Erythroblast (primary cell): ENCODE measurements at places on chromosomes 6 and 20.

GRCh38 chr6:105591053-105591452, 188.2 kb upstream of the PREP start:
- no peak for DNase-seq

GRCh38 chr20:23178806-23179205, 92.7 kb upstream of the CD93 start:
- DNase-seq: peak; percentile 62

DNA sequence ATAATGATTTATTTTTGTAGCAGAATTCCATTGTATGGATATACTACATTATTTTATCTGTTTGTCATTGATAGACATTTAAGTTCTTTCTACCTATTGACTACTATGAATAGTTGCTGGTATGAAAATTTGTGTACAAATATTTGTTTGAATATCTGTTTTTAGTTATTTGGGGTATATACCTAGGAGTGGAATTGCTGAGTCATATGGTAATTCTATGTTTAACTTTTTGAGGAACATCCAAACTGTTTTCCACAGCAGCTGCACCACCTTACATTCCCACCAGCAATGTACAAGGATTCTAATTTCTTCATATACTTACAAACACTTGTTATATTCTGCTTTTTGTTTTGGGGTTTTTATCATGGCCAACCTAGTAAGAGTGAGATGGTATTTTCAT, 56.1 kb upstream of the SDHAF4 start:
- DNase-seq: no peak

DNA sequence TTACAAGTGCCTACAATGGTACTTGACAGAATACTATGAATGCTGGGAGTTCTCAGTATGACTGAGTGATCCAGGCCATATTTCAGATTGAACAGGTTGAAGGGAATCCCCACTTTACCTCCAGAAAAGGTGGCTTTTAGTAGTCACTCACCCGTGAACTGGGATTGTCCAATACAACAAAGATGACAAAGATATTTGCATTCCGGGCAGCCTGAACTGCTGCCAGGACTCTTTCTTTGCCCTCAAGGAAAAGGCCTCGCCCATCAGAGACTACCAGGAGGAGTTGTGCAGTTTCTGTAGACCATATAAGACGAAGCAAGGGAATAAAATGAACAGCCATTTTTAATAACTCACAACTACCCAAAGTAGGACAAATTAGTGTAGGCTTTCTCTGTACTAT, 6.3 kb upstream of the LYRM2 start:
- DNase-seq: no peak

DNA sequence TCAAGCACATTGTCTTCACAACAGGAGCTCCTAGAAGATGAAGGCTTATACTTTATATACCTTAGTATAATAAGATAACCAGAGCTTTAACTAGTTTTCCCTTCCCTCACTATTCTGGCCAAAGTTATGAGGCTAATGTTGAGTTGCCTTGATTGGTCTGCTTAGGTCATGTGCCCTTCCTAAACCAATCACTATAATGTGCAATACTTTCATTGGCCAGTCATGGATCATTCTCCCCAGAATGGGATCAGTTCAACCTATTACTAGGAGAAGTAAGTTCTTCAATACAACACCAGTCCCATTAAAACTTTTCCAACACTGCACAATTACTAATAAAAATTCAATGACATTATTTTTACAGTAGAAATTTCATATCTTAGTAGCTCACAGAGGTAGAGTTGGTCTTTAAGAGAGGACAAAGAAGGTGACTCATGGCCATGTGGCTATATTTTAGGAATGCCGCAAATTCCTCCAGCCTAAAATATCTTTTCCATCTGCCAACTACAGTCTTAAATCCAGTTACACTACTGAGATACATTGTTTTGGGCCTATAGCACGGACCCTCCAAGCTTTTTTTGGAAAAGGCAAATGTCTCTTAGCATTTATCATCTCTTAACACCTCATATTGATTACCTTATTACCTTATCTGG, 12.5 kb upstream of the POU3F2 start:
- DNase-seq: no peak

GRCh38 chr6:15365273-15365687, 119.4 kb downstream of the JARID2 start:
- DNase-seq: peak; percentile 84

DNA sequence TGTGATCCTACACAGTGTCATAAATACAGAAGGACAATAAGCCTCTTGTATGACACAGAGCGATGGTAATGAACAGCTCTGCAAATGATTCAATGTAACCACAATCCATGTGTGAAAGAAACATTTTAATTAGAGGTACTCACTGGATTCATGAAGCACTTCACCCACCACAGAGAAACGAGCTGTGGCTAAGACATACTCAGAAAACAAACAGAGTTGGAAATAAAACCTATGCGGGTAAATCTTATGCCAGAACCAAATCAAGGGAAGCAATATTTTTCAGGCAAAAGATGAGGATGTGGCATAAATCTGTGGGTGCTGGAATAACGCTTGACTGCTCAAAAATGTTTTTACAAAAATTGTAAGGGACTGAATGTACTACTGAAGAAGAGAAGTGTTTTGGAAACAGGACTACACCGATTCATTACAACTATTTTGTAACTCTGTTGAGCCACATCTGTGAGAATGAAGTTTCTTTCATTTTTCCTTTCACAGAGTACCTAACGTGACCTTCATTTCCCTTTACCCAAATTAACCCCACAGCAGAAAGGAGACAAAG, 112.1 kb downstream of the WDR27 start:
- no peak for DNase-seq

GRCh38 chr6:143965503-143966171, 42.4 kb downstream of the PLAGL1 start:
- no peak for DNase-seq

DNA sequence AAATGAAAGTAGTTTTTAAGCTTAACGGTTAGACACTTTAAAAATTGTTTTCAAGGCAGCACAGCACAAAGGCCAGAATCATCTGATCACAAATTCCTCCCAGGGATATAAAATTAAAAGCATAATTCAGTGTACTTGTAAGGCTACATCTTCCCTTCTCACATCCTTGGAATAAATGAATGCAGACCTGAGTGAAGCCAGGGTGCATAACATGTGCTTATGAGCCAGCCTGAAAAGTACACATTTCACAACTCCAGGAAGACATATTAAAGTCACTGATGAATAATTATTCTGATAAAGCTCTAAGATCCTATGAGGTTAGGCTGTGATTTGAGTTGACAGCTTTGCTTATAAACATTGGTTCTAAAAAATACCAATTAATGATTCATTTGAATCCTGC, 163.6 kb downstream of the BTBD9 start:
- no peak for DNase-seq

DNA sequence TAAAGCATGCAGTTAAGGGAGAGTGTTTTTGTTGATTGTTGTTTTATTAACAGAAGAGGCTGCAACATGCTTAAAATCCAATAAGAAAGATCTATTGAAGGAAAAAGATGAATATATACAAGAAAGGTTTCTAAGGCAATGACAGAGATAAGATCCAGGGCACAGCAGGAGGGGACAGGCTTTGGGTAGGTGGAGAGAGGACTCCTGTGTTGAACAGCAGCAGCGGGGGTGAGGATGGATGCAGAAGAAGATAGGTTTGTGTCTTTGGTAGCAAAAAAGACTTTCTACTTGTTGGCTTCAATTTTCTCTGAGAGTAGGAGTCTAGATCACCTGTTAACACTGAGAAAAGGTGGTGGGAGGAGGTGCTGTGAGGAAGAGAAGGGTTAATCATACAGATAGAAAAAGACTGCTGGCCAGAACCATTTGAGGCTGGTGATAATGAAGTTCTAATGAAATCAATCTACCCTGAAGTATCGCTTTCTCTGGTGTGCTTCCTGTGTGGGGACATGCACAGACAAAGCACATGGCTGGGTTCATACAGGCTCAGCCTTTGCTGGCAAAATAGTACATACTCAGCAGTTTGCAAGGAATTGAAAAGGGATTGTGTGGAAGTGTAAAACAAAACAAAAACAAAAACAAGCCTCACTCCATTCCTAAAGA, 17.2 kb upstream of the DST start:
- DNase-seq: no peak

DNA sequence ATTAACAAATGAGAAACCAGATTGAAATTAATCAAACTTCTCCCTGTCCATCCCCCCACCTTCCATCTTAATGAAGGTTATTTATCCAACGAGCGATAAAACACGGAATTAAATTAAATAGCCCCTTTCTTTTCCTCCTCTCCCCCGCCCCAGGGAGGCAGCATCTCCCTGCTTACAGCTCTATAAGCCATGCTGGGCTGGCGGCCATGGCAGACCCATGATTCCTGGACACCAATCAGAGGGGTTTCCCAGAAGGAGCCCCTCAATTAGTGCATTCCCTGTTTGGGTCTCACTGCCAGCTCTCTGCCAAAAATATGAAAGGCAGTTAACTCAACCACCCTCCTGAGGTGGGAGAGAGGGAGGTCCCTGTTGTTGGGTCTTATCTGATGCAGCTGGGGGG, 33.8 kb downstream of the GRM4 start:
- no peak for DNase-seq

DNA sequence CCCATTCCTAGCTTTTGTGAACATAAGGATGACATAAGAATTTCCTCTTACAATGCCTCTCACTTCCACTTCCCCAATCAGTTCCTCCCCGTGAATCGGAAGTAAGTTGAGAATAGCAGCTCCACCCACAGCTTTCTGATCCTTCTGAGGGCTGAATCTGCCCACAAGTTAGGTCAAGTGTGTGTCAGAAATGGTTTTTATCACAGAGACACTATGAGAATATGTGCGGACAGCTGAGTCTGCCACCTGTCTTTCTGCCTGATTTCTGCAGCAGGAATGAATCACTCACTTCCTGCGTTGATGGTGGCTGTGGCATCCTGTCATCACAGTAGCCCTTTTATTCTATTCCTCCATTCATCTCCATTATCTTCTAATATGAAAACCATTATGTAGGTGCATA, 70.2 kb downstream of the RIN2 start:
- no peak for DNase-seq

GRCh38 chr20:9831032-9831431, 7.8 kb downstream of the PAK5 start:
- DNase-seq: no peak

- DNase-seq: no peak
Measured at GRCh38 chr6:83928286-83928685, 68.8 kb downstream of the CYB5R4 start.

DNA sequence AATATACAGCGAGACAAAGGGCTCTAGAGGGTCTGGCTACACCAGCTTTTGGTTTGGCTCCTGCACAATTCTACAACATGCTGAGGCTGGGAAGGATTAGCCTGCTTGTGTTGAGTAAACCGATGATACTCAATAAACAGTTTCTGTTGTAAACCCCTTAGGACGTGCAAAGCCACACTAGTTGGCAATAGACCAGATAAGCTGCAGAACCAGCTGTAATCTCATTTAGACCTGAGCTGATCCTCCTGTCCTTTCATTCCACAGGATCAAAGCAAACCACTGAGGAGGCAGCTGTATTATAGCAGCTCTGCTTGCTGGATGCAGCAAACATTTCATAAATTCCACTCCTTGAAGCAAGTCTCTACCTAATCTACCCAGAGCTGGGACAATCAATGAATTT, 79.7 kb downstream of the MMS22L start:
- peak; percentile 7 for DNase-seq
